Left lobe of liver (tissue), 2 donors: ENCODE measurements at places on chromosomes 2 and 18. TPM values are rescaled to one million over a fixed set of nuclear protein-coding genes. Genes with fewer than 3 reads are reported as not detected.

GRCh38 chr2:23356711-23357110, 28.3 kb upstream of the KLHL29 start:
- no peak for DNase-seq

Gene SPP2
- 76.4 TPM for total RNA-seq

Gene KCNF1
- total RNA-seq = not detected

DNA sequence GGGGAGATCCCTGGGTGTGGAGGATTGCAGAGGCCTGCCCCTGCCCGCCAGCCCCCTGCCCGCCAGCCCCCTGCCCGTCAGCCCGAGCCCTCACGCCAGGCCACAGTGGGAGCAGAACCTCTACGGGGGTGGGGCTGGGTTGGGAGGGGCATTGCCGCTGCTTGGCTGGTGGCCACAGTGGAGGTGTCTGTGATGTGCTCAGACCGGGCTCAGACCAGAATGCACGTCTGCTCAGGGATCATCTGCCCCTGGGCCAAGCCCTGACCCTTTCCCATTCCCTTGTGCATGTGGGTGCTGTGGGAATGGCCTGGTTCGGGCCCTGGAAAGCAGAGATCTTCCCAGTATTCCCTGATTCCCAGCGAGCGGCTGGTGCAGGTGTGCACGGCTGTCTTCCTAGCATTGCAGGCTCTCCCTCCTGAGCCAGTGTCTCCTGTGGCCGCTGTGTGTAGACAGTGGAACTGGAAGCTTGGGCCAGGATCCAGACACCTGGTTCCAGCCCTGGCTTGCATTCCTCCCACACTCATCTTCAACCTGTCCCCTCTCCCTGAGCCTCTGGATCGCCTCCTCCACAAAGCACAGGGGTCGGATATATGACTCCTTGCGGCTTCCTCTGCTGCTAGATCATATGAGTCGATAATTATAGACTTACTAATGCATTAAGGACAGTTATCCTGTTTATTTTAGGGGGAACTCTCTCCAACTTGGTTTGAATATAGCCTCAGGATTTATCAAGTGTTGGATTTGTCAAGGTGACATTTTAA, 161.6 kb downstream of the LDLRAD4 start:
- DNase-seq = peak; percentile 44

Gene CYS1
- total RNA-seq = 0.65 TPM

Gene HOXD10
- not detected for total RNA-seq

- DNase-seq = peak; percentile 50
Measured at GRCh38 chr2:65071499-65072180, 15.4 kb downstream of the CEP68 start.

Gene ITM2C
- 14.2 TPM for total RNA-seq

DNA sequence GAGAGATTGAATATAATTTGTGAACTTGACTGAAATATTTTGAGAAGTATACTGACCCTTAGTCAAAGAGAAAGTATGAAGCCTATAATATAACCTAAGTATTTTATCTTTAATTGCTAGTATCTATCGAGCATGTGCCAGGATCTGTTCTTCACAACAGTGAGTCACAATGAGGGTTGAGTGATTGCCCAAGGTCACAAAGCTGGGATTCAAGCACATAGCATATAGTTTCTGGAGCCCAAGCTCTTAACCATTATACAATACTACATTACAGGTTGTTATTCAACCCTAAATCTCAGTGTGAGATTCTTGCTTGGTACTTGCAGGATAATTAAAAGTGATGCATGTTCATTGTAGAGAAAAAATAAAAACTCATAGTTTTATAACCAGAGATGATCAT, 97.2 kb downstream of the RAB3GAP1 start:
- DNase-seq = no peak

GRCh38 chr2:196234672-196235071, 63.3 kb upstream of the STK17B start:
- no peak for DNase-seq

DNA sequence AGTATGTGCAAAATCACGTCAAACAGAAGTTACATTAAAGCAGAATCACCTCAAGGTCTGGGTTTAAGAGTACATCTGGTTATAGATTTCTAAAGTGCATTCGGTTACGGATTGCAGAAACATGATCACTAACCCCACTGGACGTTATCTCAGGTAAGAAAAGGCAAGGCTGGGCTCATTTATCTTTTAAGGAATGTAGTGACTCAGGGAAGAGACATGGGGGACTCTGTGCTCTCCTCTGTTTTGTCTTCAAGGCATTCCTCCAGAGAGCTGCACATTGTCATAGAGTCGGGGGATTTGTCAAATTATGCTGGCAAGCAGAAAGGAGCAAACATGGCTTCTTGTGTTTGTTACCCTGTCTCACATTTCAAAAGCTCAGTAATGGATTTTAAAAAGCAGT, 14.3 kb downstream of the WDSUB1 start:
- no peak for DNase-seq

DNA sequence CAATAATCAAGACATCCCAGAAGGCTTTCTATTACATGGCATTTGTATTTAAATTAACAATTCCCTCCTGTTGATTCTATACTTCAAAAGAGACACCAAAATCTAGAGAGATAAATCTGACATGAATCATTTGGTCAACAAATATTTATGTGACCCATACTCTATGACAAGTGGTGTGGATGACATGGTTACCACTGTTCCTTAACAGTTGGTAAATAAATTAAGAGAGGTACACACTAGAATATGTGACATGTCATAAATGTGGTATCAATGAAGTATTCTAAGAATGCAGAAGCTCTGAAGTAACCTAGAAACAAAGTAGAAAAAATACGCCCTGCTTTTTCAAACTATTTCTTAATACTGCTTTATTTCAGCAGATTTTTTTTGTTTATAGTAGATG, 255.4 kb downstream of the EXOC6B start:
- no peak for DNase-seq

DNA sequence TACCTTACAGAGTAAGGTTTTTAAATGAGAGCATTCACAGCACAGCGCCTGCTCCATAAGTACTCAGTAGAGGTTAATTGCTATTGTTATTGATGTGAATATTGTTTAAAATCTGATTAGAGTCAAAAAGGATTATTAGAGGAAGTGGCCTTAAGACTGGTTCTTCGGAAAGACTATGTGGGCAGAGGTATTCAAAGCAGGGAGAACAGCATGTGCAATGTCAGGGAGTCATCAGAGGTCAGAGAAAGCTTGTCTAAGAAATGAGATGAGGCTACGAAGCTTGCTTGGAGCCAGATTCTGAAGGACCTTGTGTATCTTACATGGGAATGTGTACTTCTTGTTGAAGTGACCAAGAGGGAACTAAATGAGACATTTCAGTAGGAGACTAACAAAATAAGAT, 49.8 kb downstream of the PMS1 start:
- no peak for DNase-seq

GRCh38 chr18:24515721-24516120, 55.3 kb downstream of the HRH4 start:
- no peak for DNase-seq

Gene ZBTB7C
- total RNA-seq = 1.2 TPM

- no peak for DNase-seq
Measured at GRCh38 chr18:11324956-11325882, 175.8 kb upstream of the PIEZO2 start.

DNA sequence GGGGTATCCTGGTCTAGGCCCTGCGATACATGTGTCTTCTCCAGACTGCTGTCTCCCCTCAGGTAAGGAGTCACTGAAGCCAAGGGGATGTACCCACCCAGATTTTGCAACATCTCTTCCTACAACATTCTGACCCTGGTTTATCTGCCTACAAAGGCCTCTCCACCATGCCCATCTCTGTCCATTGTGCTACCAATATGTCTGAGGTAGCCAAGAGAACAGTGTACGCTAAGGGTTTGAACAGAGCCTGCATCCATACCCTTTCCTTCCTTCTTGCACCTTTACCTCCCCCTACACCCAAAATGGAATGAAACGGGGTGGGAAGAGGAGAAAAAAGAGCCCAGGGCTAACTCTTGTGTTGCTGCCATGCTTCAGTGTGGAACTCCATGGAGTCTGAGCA, 11.9 kb downstream of the ZC3H15 start:
- no peak for DNase-seq

DNA sequence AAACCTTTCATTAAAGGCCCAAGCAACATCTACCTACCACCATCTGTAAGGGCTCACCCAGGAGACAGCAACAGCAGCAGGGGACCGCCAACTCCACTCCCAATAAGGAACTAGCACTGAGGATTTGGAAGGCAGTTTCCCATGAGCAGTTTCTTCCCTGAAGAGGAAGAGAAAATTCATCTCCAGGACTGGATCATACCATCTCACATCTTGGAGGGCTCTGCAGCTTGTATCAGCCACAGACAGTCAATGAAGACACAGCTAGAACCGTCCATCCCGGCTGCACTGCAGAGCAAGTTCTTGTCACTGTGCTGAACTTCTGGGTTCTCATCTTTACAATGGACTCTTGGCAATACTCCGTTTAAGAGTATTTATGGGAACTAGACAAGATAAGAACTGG, 2.8 kb upstream of the GYPC start:
- DNase-seq = no peak

GRCh38 chr18:42654556-42654955, 460.9 kb downstream of the RIT2 start:
- DNase-seq = no peak

DNA sequence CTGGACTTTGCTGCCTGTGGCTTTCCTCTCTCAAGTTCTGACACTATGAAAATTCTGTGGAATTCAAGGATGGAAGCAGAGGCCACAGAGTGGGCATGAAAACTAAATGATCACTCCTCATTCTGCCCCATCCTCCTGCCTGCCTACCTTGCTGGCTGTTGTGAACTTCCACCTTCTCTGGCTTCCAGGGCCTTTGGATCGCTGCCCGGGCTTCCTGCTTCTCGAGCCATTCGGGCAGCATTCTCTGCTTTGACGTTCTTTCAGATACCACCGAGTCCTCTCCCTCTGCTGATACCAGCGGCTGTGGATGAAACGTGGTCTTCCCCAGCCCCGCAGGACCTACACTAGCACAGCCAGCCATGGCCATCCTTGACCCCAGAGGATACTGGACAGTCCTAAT, 327.7 kb upstream of the SLC14A2 start:
- peak; percentile 82 for DNase-seq

GRCh38 chr18:12278215-12278671, 24.1 kb downstream of the CIDEA start:
- DNase-seq = no peak

Gene FN1
- 1,295 TPM for total RNA-seq

Gene IL36A
- not detected for total RNA-seq

DNA sequence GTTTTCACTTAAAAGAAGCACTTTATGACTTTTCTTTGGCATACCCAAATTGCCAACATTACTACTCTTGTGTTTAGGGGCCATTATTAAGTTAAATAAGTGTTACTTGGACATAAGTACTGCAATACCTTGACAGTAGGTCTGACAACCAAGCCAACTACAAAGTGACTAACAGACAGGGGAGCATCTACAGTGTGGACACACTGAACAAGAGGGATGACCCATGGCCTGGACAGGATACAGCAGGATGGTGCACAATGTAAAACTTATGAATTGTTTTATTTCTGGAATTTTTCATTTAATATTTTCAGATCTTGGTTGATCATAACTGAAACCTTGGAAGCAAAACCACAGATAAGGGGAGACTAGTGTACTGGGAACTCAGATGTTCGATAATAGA, 4.0 kb upstream of the INPP1 start:
- DNase-seq = no peak

GRCh38 chr2:15563227-15564100, 2.3 kb upstream of the NBAS start:
- no peak for DNase-seq

Gene VWA3B
- 0.18 TPM for total RNA-seq

DNA sequence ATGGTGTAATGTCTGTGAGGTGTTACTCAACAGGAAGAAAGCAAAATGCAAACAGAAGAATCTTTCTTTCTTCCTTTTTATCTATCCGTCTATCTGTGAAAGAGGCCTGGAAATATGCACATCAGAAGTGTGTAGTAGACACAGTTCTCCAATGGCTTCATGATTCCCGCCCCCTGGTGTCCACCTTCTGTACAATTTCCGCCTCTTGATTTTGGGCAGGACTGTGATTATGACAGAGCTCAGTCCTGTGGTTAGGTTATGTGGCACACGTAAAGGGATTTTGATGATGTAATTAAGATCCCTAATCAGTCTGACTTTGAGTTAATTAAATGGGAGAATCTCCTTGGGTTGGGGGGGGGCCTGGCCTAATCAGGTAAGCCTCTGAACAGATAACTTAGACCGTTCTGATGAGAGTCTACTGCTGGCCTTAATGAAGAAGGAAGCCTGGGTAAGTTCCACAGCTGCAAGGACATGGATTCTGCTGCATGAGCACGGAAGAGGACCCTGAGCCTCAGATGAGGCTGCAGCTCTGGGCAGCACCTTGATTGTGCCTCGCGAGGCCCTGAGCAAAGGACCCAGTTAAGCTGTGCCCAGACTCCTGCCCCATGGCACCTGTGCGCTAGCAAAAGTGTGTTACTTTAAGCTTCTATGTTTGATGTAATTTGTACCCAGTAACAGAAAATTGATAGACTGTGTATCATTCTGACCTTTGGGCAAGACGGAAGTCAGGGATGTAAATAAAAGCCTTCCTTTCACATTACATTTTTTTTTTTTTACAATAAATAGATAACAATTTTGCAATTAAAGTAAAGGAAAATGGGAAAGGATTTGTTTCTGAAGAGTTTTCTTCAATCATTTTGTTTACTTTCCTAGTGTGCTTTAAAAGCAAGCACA, 11.3 kb upstream of the KCNF1 start:
- no peak for DNase-seq

DNA sequence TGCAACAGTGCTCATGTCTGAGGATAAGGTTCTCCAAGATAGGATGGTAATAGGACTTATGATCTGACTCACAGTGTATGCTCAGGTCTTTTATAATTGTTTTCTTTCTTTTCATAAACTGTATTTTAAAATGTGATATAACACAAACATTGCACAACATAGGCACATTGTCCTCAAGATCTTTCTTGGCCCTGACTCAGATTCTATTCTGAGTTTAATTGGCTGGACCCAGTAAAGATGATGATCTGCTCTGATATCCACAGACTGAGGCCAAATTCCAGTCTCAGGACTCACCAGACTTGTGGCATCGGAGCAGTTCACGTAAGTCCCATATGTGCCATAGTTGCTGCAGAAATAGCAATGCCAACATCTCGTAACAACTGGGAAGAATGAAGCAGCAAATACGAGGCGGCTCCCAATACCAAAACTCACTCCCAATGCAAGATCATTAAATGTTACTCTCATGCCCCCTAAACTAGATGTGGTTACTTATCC, 448.9 kb upstream of the SLC14A2 start:
- DNase-seq = no peak

DNA sequence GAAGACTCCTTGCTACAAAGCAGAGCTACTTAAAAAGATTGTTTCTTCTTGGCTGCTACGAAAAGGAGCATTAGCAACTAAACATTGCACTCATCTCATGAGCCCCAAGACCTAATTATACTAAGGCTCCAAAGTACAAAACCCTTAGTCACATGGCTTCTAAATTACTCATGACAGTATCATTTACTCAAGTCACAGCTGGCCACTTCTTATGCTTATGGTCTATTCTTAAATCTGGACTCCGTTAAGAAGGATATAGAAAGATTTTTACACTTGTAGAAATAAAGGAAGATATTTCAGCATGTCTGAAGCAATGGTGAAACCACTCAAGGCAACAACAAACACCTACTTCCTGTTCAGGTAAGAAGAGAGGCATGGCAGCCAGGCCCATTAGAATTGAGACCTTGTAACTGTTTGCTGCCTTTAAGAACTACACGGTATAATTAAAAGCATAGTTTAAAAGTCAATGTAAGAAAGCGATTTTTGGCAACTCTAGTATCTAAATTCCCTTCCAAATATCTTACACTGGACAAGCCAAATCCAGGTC, 12.7 kb downstream of the ANKRD44 start:
- no peak for DNase-seq

Gene HOXD9
- total RNA-seq = not detected

- DNase-seq = peak; percentile 56
Measured at GRCh38 chr2:229910832-229911412, 10.9 kb downstream of the TRIP12 start.

Gene MAPRE3
- total RNA-seq = 16.6 TPM
